ENCODE measurements at places on chromosomes 3 and 15.

- no peak for DNase-seq
Measured at GRCh38 chr3:27271890-27272289, 97.3 kb downstream of the NEK10 start.

DNA sequence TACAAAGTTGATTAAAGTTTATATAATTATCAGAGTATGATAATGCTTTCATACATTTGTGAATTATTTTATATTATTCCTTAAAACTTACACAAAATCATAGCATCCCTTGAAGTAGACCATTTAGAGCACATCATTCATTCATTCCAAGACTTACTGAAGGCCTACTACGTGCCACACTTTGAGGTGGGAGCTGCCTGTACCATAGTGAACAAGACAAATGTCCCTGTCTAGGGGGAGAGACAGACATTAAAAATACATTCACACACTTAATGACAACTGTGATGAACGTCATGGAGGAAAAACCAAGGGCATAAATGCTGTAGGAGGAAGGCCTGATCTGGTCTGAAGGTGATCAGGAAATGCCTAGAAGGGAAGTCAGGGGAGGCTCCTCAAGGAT, 12.1 kb downstream of the MCCC1 start:
- no peak for DNase-seq

GRCh38 chr3:87553058-87553457, 276.7 kb upstream of the POU1F1 start:
- DNase-seq: no peak

GRCh38 chr15:70829371-70830166, 24.4 kb downstream of the LARP6 start:
- DNase-seq: no peak

DNA sequence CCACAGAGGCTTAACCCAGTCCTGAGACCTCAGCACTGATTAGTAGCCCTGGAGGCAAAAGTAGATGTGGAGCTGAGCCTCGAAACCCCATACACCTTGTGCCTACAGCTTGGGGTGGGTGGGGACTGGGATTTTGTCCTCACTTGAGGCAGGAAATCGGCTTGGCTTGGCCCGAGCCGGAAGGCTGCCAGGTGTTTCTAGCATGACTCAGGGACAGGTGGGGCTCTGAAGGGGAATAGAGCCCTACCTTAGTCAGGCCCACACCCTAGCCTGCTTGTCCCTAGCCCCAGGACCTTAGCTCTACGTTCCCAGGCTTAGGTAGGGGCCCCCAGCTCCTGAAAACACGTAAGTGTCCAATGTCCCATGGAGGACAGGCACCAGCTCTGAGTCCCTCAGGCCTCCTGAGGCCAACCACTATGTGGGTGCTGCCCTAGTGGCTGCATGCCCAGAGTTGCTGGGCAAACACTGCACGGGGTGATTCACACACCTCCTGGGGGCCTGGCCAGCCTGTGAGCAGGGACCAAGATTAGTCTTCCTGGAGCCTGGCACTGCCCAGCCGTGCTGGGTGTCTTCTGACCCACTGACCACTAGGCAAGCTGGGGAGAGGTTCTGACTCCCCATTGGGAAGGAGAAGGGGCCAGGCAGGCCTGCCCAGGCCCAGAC, 3.1 kb downstream of the MST1R start:
- peak; percentile 15 for DNase-seq

DNA sequence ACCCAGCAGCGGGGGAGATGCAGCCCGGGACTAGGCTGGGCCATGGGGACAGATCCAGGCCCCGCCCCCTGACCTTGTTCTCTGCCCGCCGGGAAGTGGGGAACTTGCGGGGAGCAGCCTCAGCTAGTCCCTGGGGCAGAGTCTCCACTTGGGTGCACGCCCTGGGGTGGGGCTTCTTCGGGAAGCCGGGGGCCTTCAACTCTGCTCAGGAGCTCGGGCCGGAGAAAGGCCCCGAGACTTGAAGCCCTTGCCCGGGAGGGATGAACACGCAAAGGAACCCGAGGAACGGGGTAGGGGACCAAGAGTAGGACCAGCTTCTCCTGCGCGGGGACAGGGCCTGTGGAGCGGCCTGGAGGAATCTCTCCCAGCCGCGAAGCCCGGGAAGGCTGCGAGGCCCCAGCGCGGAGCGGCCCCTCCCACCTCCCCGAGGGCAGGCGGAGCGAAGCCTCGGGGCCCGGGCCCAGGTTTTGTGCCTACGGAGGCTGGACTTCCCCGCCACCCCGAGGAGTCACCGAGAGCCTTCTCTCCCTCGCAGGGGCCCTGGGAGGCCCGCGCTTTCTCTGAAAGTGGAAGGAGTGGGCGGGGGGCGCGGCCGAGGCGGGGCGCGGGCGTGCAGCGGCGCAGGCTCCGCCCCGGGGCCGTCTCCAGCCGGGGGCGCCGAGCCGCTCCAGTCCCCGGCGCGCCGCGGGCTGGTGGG, at the start of gene ITPKA:
ITPKA (plus strand) TSS at position 670 of the 697 bp plus-strand sequence. CDS start 54 bp downstream, outside the sequence.
- peak; percentile 55 for DNase-seq

- DNase-seq: no peak
Measured at GRCh38 chr3:173410436-173410835, 12.9 kb downstream of the NLGN1 start.

DNA sequence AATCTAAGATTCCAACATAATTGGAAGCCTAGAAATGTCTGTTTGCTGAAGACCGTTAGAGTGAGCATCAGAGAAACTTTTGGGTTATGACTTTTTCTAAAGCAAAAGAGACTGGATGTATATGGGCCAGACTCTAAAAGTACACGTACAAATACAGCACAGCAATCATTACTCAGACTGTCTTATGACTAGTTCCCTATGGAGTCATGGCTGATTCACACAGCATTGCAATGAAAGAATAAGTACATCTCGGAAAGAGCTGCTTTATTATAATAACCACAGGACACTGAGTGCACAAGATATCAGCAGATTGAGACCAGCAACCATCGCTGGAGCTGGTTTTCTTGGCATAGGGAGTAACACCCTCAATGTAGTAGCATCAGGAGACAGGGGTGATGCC, 618.6 kb downstream of the NLGN1 start:
- peak; percentile 66 for DNase-seq

DNA sequence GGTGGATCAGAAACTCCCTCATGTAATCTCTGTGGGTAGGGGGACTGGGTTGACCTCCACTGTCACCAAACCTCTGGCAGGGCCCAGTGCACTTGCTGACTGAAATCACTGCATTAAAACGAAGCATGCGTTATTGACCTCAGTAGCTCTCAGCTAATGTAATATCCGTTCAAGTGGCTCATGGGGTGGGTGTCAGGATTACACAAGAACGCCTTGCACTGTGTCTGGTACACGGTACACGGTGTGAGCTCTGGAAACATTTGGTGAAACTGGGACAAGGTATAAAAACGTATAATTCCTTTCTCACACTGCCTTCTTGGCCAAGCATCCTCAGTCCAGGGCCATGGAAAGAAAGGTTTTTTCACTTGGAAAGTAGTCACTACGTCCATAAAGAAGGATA, 11.9 kb downstream of the LRTM1 start:
- DNase-seq: no peak

DNA sequence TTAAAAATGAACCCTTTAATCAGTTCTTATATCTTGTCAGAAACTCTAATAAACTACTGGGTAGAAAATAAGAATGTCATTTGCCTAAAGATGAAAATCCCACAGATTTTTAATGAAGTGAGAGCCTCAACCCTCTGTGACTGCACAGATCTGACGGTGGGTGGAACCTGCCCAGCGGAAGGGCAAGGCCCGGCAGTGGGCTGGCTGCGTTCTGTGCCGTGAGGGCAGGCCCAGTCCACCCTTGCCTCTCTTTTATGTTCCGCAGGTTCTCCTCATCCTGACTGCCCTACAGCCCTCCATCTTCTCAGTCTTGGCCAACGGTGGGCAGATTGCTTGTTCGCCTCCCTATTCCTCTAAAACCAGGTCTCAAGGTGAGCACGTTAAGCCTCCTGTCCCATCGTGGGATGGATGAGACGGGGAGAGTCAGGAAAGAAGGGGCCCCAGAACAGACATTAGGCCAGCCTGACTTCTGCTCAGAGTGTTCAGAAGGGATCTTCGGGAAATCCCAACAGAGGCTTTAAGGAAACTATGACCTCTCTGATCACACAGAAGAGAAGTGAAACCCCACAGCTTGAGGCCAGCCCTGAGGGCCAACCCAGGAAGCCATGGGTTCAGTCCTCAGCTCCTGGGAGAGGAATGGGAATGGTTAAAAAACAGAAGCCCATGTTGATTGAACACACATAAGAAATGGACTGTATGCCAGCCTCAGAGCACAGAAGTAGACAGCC, 16.0 kb downstream of the SLC51A start:
- DNase-seq: no peak

DNA sequence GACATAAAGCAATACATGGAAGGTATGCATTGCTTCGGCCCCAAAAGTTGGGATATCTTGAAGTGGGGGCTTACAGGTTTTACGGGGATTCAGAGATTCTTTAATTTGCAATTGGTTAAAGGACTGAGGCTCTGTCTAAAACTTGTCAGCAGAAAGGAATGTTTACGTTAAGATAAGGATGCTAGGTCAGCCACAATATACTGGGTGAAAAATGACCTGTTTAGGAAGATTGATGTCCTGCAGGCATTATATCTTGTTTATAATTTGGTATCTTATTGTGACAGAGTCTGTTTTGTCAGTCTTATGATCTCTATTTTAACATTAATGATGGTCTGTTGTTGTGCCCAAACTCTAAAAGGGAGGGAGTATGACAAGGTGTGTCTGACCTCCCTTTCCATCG, 15.3 kb upstream of the CCNDBP1 start:
- DNase-seq: peak; percentile 16

GRCh38 chr3:131561511-131561910, 58.7 kb upstream of the MRPL3 start:
- peak; percentile 41 for DNase-seq

DNA sequence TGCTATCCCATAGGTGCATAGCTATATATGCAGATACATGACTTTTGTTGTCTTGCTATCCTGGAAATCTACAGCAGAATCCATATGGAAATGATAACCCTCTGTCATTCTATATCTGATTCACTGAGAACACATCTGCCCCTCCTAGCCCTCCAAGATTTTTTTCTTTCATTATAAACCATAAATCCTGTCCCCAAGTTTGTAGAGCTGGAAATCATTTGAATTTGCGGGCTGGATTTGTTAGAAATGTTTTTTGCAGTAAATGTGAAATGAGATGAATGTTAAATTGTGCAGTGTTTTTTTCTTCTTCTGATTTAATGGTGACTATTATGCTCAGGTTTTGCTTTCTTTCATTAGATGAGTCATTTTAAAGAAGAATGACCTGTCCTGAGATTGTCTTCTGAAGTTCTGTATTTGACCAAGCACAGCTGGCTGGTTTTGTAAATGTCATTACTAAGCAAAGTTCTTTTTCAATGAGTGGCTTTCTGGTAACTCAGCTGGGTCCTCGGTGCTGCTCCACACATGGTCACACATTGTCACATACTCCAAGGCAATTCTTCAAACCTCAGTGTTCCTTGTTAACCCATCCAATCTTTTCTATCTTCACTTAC, 25.3 kb upstream of the ABHD17C start:
- DNase-seq: no peak

All from fibroblast of skin of scalp (primary cell).